Left forelimb (tissue), 1 donor: ENCODE measurements at places on chromosomes 7 and 10.
A peak's percentile ranks its signal among the peaks of the same experiment; 100 is the strongest.

DNA sequence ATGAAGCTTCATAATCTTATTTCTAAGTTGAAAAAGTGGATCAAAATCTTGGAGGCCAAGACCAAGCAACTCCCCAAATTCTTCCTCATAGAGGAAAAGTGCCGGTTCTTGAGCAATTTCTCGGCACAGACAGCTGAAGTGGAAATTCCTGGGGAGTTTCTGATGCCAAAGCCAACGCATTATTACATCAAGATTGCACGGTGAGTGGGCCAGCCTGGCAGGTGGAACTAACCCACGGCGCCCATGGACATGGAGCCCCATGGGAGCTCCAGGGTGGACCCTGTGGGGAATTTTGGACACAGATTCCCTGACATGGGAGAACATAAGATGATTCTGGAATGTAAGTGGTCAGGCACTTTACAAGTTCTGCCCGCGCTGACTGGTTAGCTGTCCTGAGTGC, 125.9 kb downstream of the TRRAP start:
- DNase-seq: no peak

GRCh38 chr7:83119026-83119382, 43.7 kb downstream of the PCLO start:
- no peak for DNase-seq

DNA sequence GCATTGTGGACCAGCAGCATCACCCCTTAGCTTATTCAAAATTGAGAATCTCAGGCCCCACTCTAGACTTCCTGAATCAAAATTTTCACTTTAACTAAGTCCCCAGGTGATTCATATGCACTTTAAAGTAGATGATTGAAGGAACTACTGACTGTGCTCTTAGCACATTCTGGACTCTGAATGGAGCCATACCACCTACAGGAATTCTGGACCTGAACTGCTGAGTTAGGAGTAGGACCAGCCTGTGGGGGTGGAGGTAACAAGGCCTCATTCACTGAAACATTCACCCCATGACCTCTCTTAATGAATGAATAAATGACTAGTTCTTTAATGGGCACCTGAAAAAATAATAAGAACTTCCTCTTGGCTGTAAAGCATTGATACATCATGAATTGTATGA, 7.3 kb downstream of the PDK4 start:
- no peak for DNase-seq

GRCh38 chr10:78320506-78320905, 286.8 kb downstream of the RPS24 start:
- DNase-seq: peak; percentile 40

GRCh38 chr10:121774813-121775212, 153.0 kb downstream of the ATE1 start:
- no peak for DNase-seq

DNA sequence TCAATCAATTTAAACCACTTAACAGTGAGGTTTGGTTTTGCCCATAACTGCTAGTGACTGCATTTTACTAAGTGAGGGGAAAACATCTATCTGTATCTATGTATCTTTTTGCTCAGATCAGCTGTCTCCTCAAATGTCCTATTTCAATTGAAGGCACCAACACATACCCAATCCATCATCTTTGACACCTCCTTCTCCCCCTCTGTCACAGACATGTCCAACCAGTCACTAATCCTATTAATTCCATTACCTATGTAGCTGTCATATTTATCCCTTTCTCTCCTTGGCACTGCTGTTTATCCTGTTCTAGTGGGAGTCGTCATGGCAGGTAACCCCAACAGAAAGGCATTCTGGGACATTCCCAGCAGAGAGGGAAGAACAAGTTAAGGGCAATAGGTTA, 975.2 kb upstream of the AUTS2 start:
- DNase-seq: no peak

GRCh38 chr10:114754445-114755320, 66.9 kb upstream of the FHIP2A start:
- no peak for DNase-seq

DNA sequence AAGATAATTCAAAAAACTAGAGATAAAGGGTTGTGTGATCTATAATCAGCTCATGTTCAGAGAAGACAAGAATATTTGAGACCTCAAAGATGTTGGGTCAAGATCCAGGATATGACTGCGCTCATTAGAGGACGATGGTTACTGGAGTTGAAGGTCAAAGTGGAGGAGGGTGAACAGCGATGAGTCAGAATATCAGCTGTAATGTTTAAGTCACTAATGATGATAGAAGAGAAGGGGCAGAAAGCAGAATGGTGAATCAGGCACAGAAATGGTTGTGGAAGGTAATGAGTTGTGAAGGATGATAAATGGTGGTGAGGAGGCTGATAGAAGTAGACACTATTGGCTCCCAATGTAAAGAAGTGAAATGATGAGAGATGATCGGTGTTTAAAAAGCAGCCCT, 540.3 kb downstream of the INHBA start:
- DNase-seq: no peak

DNA sequence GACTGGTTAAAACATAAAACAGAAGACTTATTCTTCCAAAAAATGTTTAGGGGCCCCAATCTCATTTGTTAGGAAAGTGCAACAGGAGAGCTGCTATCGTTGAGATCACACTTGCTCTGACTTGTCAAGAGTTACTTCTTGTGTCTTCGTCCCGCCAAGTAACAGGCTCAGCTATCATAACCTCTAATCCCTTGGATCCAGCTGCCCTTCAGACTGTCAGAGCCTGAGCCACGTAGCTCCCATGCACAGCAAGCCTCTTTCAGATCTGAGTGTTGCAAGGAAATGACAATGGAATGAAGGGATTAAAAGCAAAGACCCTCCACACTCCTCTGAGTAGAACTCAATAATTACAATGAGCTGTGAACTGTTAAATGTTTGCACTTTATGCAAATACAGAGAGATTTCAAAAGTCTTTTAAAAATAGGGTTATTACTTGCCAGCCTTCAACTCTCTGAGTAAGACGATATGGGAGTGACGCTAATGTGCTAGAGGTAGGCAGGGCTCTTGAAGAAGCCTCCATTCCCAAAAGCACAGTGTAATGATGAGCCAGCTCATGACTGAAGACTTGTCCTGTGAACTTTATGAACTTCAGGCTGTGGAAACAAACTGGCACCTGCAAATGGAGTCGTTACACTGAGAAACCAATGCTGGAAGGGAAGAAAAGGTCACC, 28.4 kb upstream of the CDK13 start:
- no peak for DNase-seq

GRCh38 chr7:57774300-57774699, 324.3 kb downstream of the ZNF716 start:
- no peak for DNase-seq

GRCh38 chr7:5694912-5695726, 86.3 kb downstream of the RNF216 start:
- no peak for DNase-seq

- DNase-seq: no peak
Observed at GRCh38 chr7:85183296-85183695, 3.6 kb downstream of the SEMA3D start.

DNA sequence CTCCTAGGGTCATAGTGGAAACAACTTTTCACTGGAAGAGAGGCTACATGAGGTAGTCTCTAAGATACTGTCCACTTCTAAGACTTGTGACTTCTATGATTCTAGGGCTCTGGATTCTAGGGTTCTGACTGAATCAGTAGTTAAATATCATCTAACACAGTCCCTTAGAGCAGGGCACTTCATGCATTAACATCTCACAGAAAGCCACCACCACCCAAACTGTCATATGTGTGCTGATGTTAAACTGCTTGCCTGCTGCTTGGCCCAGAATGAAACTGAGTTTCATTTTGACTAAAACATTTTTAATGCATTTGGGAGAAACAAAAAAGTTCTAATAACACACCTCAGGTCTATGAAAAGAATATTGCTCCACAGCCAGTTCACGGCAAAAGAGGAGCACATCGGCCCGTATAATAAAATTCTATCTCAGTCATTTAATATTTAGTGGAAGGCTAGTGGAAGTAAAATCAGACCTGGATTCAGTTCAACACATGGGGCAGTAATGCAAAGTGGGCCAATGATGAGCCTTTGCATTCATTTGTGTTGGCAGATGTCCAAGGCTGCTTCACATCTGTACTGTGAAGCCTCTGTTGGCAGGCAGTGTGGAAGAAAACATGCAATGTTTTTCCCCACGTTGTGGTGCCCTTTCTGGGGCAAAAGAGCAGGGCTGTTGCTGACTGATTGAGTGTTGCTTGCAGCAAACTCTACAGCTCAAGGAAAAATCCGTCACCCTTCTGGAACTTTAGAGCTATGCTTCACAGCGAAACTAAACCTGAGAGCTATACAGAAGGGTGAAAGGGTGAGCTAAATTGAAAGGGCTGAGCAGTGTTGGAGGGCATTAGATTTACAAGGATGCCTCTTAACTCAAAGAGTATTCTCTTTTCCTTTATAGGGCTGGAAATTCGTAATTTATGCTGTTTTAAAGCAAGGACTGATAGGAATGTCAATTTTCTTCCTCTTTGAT, 33.5 kb upstream of the AUTS2 start:
- DNase-seq: peak; percentile 65

GRCh38 chr10:116674901-116675423, 54.2 kb downstream of the PNLIPRP2 start:
- DNase-seq: peak; percentile 48

GRCh38 chr10:76160446-76161300, 729.2 kb downstream of the LRMDA start:
- DNase-seq: no peak

- no peak for DNase-seq
Observed at GRCh38 chr10:108639010-108639409, 1284.3 kb downstream of the XPNPEP1 start.

- no peak for DNase-seq
Observed at GRCh38 chr7:98278936-98279335, 2.5 kb upstream of the BRI3 start.

DNA sequence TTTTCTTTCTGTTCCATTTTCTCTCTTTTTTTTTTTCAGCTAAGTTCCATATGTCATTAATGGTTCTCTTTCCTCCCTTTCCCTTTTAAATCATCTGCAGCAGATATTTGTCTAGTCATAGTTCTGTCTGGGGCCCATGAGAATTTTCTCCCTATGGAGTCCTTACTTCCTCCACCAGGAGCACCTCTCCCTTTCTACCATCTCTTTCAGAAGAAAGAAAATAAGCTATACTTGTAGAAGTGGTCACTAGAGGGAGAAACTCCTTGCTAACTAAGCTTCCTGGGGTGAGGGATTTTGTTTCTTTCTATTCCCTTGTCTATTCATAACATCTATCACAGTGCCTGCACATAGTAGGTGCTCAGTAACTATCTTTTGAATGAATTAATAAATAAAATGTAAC, 230.2 kb upstream of the HPS1 start:
- no peak for DNase-seq

- DNase-seq: no peak
Observed at GRCh38 chr7:158753900-158754299, 49.3 kb upstream of the NCAPG2 start.

DNA sequence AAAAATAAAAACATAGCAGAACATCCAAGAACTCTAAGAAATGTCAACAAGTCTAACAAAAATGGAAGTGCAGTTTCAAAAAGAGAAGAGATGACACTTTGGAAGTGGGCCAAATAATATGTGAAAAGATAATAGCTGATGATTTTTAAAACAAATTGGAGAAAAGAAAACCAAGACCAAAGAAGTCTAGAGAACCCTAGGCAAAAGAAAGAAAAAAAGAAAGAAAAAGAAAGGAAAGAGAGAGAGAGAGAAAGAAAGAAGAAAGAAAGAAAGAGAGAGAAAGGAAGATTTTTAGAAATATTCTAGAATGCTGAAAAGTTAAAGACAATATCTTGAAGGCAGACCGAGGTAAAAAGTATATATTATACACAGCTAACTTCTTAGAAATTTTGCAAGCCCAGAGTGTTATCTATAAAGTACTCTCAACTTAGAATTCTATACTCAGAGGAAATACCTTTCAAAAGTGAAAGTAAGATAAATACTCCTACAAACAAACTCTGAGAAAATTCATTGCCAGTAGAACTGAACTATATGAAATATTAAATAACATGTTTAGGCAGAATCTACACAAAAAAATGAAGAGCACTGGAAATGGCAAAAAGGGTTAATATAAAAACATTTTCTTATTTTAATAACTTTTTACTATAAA, 138.7 kb upstream of the SMIM30 start:
- no peak for DNase-seq

DNA sequence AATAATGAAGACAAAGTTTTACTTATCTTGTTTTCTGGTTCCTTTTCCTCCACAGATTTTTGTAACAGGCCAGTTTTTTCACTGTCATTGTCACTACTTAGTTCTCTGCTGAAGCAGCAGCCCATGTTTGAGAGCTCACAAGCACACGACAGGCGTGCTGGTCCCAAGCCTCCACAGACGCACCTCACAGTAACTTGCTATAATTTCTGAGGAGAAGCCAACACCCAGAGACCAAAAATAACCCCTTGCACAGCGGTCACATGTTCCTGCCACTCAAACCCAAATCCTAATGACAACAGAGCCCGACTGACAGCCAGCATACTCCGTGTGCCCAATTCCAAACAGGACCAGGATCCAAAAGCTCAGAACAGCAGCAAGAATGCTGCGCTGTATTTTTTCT, 58.5 kb downstream of the LARP4B start:
- DNase-seq: no peak

DNA sequence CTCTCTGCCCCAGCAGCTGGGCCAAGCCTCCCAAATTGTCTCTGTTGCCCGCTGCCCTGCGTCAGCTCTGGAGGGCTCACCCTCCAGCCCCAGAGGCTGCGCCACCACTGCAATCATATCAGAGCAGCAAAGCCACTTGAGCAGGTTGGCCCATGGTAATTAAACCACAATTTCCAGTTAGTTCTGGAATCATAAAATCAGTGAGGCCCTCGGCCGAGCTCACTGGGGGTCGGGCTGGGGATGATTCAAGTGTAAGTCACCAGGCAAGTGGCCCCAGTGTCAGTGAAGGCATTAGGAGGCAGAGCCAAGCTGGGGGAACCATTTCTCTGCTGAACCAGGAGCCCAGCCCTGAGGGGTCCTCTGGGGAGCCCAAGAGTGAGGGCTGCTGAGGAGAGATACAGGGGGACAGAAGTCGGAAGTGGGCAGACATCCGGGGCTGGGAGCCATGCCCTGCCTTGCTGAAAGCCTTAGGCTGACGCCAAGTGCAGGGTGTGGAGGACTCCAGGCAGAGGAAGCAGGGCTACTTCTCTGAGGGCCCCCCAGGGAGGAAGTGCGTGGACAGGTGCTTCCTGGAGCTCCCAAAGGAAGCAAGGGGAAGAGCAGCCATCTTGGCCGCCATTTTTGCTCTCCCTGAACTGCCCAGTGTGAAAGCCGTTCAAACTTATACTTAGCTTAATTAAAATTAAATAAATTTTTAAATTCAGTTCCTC, 29.5 kb upstream of the SLC29A3 start:
- no peak for DNase-seq

DNA sequence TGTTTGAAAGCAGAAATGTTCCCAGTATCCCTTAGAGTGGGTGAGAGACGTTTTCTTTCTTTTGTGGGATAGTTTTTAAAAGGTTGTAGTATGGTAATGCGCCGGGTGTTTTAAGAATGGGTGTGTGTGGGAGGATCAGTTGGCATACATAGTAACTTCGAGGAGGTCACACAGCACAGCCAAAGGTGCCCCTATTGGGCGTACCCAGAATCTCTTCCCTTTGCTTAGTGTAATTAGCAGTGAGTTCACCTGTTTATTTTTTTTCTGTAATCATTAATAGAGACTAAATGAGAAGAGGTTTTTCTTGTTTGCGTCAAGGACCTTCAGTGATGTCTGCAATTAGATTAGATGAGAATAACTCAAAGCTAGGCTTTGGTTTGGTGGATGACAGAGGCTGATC, 1.5 kb downstream of the PLEKHA8 start:
- no peak for DNase-seq

- DNase-seq: peak; percentile 59
Observed at GRCh38 chr7:739983-740942, 13.2 kb upstream of the PRKAR1B start.

GRCh38 chr7:93053949-93054943, 63.5 kb downstream of the SAMD9 start:
- DNase-seq: no peak

- DNase-seq: no peak
Observed at GRCh38 chr7:46507560-46507959, 586.5 kb upstream of the IGFBP3 start.
